ENCODE measurements at places on chromosomes 3 and 15.

- DNase-seq, result no peak
Measured at GRCh38 chr15:76799760-76800159, 105.4 kb downstream of the SCAPER start.

DNA sequence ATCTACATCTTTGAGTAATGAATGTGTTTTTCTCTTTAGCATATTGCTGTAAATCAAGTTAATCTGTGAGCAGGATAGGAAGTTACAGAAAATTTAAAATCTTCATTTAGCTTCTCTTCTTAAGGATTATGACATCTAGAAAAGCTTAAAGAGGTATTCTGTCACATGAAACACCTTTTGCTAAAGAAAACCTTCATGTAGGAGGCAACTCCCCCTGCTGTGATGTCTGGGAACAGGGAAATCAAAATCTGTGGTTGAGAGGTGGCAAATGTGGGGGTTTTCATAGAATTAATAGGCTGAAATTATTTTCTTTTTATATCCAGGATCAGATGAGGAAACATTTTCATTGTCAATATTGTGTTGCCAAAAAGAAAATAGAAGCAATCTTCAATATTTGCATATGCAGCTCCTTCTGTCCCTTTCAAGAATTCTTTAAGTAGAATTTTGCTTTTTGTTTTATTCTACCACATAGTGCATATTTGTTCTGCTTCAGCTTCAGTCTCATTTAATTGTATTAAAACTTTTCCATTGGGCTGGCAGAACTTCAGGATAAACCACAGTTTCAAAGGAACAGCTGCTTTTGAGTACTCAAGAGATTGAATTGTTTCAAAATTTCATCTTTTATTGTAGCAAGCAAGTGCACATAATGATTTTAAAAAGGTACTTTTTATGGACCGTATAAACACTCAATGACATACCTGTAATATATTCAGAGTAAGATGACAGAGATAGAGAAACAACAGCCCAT is 128.4 kb downstream of the RAP2B start:
- DNase-seq, result no peak

- DNase-seq, result no peak
Measured at GRCh38 chr15:48631176-48631770, 14.2 kb downstream of the FBN1 start.

DNA sequence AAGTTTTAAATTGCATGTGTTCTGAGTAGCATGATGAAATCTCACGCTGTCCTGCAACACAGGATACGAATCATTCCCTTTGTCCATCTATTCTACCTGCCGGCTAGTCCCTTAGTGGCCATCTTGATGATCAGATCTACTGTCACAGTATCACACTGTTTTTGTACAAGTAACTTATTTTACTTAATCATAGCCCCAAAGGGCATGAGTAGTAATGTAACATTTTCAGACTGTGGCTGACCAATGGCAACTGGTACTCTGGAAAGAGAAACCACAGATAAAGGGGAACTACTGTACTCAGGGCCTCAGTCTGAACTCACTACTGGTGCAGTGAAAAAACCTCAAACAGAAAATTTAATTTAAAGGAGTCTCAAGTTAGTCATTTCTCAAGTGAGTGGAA is 127.3 kb upstream of the MRPL3 start:
- no peak for DNase-seq

DNA sequence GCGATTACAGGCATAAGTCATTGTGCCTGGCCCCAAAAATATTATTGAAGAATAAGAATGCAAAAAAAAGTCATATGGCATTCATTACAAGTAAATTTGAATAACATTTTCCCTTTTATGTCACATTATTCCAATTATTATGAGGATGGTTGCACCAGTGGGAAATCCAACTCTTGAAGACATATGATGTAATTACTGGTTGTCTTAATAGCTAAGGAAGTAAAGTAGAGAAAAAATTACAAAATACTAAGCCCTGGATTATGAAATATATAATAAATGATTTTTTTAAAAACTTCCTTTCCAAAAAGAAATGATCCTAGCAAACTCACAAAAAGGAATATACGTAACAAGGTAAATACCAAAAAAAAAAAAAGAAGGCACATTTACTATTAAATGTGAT is 98.9 kb downstream of the FMN1 start:
- no peak for DNase-seq

DNA sequence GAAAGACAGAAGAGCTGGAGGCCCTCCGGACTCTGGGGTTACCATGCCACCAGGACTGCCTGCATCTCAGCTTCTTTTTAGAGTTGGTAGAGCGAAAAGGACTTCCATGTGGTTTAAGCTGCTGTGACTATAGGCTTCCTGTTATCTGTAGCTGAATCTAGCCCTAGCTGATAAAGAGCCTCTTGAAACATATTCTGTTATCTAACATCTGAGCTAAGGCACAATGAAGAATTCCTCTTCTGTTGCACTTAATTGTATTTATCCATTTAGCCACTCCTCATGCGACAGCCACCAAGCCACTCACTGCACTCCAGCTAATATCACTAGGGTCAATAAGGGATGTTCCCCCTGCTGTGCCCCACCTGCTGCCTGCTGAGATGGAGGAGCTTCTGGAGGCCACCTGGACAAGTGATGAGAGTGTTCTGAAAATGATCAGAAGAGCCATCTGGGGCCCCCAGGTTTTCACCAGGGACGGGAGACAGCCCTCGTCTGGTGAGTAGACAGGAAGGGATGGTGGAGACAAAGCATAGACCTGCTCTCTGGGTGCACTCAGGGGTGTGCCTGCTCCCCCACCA is 94.6 kb upstream of the PLXNA1 start:
- no peak for DNase-seq

DNA sequence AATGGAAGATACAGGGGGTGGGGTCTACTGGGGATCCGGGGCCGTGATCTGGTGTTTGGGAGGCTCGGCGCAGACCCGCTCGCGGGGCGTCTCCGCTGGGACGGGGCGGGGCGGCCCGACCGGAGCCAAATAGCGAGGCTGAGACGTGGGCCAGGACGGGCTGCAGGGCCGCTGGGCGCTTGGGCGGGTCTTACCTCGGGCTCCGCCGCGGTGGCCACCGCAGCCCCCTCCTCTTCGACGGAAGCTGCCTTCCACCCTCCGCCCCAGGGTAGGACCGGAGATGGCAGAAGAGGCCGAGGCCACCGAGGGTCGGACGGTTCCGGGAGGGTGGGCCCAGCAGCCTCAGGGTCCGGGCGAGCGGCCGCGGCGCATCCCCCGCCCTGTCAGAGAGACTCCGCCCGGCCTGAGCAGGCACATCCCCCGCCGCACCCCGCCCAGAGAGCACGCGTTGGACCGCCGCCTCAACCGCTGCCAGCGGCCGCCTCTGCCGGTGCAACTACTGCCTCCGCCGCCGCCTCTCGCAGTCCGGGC is 399 bp downstream of the MYO9A start:
- DNase-seq, result no peak

- no peak for DNase-seq
Measured at GRCh38 chr3:66039590-66039887, 821 bp upstream of the MAGI1 start.

GRCh38 chr15:43915631-43916325 is 89.0 kb downstream of the WDR76 start:
- DNase-seq, result no peak

GRCh38 chr15:50773389-50773788 is 7.9 kb upstream of the SPPL2A start:
- DNase-seq, result no peak

DNA sequence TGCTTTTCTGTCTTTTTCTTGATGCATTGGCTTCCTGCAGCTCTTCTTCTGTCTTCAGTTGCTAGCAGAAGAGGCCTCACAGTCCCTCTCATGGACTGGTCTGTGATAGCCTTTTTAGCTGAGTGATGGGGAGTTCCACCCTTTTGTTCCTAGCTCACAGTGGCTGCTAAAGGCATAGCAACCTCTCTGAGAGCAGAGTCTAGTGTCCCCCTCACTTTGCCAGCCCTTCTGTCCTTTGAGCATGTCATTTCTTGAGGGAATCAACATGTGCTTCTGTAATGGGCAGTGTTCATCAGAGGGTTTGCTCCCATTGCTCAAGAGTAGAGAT is 44.4 kb downstream of the GAP43 start:
- no peak for DNase-seq

DNA sequence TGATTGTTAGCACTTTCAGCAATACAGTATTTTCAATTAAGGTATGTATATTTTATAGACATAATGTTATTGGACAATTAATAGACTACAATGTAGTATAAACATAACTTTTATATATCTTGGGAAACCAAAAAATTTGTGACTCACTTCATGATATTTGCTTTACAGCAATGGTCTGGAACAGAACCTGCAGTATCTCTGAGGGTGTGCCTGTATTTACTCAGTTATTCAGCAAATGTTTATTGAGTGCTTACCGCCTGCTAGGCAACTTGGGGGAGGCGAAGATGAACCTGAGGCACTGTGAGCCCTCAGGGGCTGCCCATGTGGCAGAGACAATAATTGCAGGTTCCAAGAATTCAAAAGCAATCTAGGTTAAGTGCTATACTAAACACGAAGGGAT is 144.8 kb downstream of the GABRB3 start:
- DNase-seq, result no peak

GRCh38 chr3:195129644-195130492 is 141.1 kb downstream of the XXYLT1 start:
- DNase-seq, result no peak

DNA sequence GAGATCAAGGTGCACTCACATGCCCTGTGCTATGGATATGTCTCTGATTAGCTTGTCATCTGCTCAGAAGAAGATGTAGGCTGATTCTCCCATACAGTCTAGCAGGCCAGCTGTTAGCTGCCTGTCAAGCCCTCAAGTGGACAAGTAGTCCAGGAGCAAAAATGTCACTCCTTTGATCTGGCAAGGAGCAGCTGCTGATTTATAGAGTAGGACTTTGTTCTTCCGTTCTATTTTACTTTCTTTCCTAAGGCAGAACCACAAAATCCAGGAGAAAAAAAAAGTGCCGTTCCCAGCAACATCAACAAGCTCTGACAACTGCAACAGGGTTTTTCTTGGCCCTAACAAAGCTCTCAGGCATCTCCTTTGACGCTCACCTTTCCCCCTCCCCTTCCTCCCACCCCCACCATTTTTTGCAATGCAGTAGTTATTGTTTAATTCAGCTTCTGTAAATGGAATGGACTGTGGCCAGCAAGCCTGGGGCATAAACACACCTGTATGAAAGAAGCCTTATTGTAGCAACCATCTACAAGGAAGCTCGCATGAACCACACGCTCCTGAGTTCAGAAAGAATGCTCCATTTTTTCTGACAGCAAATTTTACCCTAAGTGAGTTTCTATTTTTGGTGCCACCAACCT is 196.3 kb downstream of the MEIS2 start:
- DNase-seq, result no peak

- peak; percentile 47 for DNase-seq
Measured at GRCh38 chr3:190514413-190515153, 698 bp downstream of the IL1RAP start.

Measured in nucleus accumbens (tissue), 56 donors.